ENCODE measurements at places on chromosomes 12 and 14. TPM values are rescaled to one million over a fixed set of nuclear protein-coding genes. Genes with fewer than 3 reads are reported as not detected.

Gene PLD4
- 1.3 TPM for total RNA-seq

Gene CLEC4D
- 0.31 TPM for total RNA-seq

DNA sequence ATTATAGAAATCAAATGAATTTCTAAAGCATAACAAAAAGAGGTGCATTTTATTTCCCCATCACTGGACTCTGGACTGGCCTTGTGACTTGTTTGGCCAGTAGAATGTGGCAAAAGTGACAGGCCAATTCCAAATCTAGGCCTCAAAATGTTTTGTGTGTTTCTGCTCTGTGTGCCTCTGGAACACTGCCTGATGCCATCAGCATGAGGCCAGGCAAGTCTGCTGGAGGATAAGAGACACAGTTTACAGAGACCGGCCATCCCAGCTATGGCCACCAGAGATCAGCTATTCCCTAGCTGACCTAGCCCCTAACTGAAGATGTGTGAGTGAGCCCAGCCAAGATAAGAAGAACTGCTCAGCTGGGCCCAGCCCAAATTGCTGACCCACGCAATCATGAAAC is 32.9 kb downstream of the ASCL1 start:
- no peak for DNase-seq
- no peak overlapping the region for H3K27ac ChIP-seq
- peaks cover 3% of the 10 kb centered on the region for H3K27me3 ChIP-seq
- H3K4me3 ChIP-seq, result no peak overlapping the region
- no peaks in the 10 kb centered on the region for H3K36me3 ChIP-seq
- H3K4me1 ChIP-seq, result no peaks in the 10 kb centered on the region

- H3K4me3 ChIP-seq, result no peak overlapping the region
- H3K27ac ChIP-seq, result no peak overlapping the region
- H3K27me3 ChIP-seq, result peaks cover 4% of the 10 kb centered on the region
- DNase-seq, result no peak
- H3K4me1 ChIP-seq, result peaks cover 3% of the 10 kb centered on the region
These were observed 485.4 kb upstream of the CCDC196 start for GRCh38 chr14:66000766-66001165.

DNA sequence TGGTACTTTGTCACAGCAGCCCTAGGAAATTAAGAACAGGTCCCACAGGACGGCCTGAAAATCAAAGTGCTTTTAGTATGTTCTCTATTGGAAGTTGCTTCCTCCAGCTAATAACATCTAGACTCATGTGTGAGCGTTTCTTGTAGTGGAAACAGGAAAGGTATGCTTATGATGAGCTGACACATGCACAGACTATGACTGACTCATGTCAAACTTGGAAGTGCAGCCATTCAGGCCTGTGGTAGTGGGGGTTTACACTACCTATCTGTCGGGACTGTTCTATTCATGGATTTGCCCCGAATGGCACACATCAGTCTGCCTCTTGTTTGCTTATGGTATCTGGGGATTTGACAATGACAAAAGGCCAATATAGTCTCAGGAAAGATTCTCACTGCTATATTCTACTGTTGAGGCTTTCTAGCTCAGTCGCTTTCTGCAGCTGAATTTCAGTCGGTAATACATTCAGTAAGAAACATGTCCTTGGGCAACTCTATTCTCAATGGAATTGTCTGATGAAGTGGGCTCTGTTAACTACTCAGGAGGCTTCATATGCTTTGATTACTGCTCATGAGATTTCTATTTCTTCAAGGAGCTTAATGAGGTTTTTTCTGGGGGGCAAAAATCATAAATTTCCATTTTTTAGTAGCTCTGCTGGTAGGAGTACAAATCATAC is 270.3 kb upstream of the DAAM1 start:
- no peaks in the 10 kb centered on the region for H3K36me3 ChIP-seq
- no peaks in the 10 kb centered on the region for H3K27me3 ChIP-seq
- no peak for DNase-seq
- H3K27ac ChIP-seq, result no peak overlapping the region
- no peak overlapping the region for H3K4me3 ChIP-seq

GRCh38 chr12:67630373-67631088 is 18.0 kb upstream of the DYRK2 start:
- DNase-seq, result peak; percentile 42
- peaks cover 2% of the 10 kb centered on the region for H3K27me3 ChIP-seq
- H3K4me1 ChIP-seq, result peaks cover 29% of the 10 kb centered on the region
- H3K4me3 ChIP-seq, result no peak overlapping the region

DNA sequence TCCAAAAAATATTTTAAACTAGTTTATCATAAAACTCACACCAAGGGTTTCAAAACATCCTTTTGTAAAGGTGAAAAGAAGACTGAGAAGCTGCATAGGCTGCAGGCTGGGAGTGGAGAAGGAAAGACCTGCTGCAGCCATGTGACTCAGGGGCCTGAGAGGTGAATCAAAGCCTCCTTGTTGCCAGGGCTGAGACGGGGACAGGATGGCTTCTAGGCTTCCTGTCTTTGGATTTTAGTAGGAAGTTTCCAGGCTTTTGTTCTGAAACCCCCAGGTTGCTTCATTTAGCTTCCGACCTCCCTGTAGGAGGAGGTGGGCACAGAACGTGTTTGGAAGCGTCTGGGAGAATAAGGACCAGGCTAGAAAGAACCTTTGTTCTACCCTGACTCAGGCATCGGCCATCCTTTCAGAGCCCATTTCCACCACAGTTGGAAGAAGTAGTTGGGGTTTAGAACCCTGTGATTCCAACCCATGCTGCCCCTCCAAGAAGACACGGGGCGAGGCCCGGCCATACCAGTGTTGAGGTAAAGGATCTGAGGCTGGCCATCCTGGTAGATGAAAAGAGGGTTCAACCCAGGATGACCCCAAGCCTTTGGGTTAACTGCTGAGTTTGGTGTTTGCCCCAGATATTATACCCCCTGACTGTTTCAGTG is 122.4 kb downstream of the SLC25A47 start:
- H3K36me3 ChIP-seq, result no peaks in the 10 kb centered on the region
- peaks cover 23% of the 10 kb centered on the region for H3K4me1 ChIP-seq
- no peak overlapping the region for H3K27ac ChIP-seq
- peaks cover 3% of the 10 kb centered on the region for H3K27me3 ChIP-seq

DNA sequence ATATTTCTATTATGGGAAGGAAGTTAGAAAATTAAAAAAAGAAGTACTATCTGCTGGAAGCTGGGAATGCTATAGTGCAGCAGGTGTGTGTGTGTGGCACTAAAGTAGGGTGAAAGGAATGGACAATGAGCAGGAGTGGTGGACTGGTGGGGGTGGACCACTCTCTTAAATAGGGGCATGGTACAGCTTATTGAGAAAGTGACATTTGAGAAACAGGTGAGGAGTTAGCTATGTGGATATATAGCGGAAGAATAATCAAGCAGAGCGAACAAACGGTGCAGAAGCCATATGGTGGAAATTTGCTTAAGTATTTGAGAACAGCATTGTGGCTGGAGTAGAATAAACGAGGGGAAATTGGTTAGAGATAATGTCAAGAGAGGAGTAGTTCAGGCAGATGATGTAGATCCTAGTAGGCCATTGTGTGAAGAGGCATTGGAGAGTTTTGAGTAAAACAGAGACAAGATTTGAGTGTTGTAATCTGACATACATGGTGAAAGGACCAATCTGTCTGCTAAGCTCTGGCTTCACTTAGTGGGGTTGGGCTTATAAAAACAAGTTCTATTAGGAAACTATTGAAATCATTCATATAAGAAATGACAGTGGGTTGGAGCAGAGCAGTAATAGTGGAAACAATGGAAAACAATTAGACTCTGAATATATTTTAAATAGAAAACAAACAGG is 149.2 kb upstream of the SYT10 start:
- DNase-seq, result no peak
- H3K36me3 ChIP-seq, result no peaks in the 10 kb centered on the region
- H3K4me3 ChIP-seq, result no peak overlapping the region
- no peak overlapping the region for H3K27ac ChIP-seq

DNA sequence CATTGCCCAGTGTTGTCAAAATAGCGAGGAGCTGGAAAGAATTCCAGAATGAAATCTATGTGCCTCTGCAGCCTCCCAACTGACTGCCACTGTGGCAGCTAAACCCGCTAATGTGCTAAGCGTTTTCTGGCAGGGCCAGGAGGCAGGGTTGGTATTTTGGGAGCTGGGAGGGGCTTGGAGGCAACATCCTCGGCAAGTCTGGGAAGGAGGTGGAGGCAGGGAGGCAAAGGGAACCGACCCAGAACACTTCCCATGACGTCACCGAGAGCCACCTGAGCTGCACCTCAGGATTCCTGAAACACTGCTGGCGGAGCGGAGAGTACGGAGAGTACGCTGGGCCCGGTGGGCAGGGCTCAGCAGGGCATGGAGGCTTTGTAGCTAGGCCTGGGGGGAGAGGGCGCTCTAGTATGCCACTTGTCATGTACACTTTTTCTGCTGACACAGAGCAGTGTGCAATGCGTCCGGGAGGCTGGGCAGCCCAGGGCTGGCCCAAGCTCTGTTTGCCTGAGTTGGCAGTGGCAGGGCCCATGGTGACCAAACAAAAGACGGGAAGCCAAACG is 81.5 kb downstream of the DPF3 start:
- H3K4me3 ChIP-seq, result no peak overlapping the region
- H3K27me3 ChIP-seq, result no peaks in the 10 kb centered on the region
- no peaks in the 10 kb centered on the region for H3K36me3 ChIP-seq
- no peak for DNase-seq
- no peaks in the 10 kb centered on the region for H3K4me1 ChIP-seq

GRCh38 chr14:64743061-64743460 is 38.8 kb downstream of the PLEKHG3 start:
- DNase-seq, result no peak
- H3K27me3 ChIP-seq, result peaks cover 13% of the 10 kb centered on the region
- no peak overlapping the region for H3K27ac ChIP-seq
- H3K4me3 ChIP-seq, result no peak overlapping the region
- peaks cover 32% of the 10 kb centered on the region for H3K36me3 ChIP-seq

- DNase-seq, result no peak
- peaks cover 8% of the 10 kb centered on the region for H3K4me1 ChIP-seq
- no peak overlapping the region for H3K4me3 ChIP-seq
- H3K36me3 ChIP-seq, result no peaks in the 10 kb centered on the region
- no peak overlapping the region for H3K27ac ChIP-seq
- peaks cover 1% of the 10 kb centered on the region for H3K27me3 ChIP-seq
These were observed 45.3 kb downstream of the SPRING1 start for GRCh38 chr12:116692605-116693004.

Data from endothelial cell (in vitro differentiated cells).